Foreskin keratinocyte (primary cell): ENCODE measurements at places on chromosomes 12 and 14. TPM values are rescaled to one million over a fixed set of nuclear protein-coding genes. Genes with fewer than 3 reads are reported as not detected.

- peak; percentile 30 for DNase-seq
Measured at GRCh38 chr12:116370004-116370404, 92.5 kb upstream of the MED13L start.

The SLCO1B1 gene
- total RNA-seq: not detected in 2 replicates

The MMP17 gene
- 20.1 and 39.2 TPM in 2 replicates for total RNA-seq

DNA sequence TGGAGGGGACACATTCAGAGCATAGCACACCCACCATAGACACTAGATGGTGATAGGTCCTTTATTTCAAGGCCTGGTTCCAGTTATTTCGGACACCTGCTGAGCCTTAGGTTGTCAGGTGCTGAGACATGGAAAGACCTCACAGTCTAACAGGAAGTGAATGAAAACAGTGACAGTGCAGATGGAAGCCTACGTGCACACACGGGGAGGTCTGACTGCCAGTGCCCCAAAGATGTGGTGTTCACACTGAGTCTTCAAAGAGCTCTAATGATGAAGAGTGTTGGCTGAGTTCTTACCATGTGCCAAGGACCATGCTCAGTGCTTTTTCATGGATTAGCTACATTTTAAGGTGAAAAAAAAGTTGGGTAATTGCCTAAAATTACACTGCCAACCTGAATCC lies 46.6 kb downstream of the CKB start:
- no peak for DNase-seq

GRCh38 chr12:4858386-4858785 lies 51.3 kb upstream of the KCNA1 start:
- no peak for DNase-seq

- no peak for DNase-seq
Measured at GRCh38 chr14:83734431-83734830, 1795.5 kb upstream of the FLRT2 start.

The ZNF385A gene
- 29.8 and 31.9 TPM in 2 replicates for total RNA-seq

DNA sequence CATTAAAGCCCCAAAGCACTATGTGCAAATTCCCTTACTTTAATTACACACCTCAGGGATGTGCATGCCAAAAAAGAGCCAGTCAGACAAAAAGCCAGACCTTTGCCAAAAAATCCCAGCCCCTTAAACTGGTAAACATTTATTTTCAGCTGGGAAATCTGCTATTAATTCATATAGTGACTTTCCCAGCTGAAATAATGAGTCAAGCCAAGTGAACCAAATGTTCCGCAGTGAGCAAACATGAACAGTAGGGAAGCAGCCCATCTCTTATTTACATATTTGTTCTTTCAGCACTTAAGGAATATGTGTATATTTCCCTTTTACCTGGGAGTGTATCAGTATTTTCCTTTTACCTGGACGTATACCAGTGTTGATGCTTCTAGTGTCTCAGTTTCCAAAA lies 44.0 kb upstream of the OTX2 start:
- DNase-seq: no peak

The PLBD1 gene
- total RNA-seq: 2.0 and 3.6 TPM in 2 replicates

DNA sequence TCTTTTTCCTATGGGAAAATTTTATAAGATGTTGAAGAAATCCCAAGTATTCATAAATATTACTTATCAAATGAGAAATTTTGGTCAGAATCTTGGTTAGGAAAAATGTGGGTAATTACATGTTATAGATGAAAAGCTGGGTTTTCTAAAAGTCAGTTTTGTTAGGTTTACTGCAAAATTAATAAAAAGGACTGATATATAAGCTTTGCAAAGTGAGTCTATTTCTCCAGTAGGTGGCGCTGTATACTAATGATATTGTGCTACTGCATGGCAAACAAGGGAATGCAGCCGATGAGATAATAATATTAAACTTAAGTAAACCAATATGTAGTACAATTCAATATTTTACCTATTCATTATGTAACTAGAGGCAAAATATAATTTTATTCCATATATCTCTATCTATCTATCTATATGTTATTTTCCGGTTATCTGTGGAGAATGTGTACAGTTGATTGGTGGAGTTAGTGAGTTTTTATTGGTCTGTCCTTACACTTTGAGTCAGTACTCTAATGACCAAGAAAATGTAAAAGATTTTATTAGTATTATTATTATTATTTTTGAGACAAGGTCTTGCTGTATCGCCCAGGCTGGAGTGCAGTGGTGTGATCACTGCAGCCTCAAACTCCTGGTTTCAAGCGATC lies 32.9 kb downstream of the MIPOL1 start:
- DNase-seq: no peak

DNA sequence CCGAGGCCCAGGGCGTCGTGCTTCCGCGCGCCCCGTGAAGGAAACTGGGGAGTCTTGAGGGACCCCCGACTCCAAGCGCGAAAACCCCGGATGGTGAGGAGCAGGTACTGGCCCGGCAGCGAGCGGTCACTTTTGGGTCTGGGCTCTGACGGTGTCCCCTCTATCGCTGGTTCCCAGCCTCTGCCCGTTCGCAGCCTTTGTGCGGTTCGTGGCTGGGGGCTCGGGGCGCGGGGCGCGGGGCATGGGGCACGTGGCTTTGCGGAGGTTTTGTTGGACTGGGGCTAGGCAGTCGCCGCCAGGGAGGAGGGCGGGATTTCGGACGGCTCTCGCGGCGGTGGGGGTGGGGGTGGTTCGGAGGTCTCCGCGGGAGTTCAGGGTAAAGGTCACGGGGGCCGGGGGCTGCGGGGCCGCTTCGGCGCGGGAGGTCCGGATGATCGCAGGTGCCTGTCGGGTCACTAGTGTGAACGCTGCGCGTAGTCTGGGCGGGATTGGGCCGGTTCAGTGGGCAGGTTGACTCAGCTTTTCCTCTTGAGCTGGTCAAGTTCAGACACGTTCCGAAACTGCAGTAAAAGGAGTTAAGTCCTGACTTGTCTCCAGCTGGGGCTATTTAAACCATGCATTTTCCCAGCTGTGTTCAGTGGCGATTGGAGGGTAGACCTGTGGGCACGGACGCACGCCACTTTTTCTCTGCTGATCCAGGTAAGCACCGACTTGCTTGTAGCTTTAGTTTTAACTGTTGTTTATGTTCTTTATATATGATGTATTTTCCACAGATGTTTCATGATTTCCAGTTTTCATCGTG lies 612 bp downstream of the MDM2 start:
- DNase-seq: peak; percentile 95

GRCh38 chr12:68865399-68866164 lies 57.6 kb downstream of the MDM2 start:
- no peak for DNase-seq

The BBOF1 gene
- 2.4 TPM in 2 replicates for total RNA-seq

DNA sequence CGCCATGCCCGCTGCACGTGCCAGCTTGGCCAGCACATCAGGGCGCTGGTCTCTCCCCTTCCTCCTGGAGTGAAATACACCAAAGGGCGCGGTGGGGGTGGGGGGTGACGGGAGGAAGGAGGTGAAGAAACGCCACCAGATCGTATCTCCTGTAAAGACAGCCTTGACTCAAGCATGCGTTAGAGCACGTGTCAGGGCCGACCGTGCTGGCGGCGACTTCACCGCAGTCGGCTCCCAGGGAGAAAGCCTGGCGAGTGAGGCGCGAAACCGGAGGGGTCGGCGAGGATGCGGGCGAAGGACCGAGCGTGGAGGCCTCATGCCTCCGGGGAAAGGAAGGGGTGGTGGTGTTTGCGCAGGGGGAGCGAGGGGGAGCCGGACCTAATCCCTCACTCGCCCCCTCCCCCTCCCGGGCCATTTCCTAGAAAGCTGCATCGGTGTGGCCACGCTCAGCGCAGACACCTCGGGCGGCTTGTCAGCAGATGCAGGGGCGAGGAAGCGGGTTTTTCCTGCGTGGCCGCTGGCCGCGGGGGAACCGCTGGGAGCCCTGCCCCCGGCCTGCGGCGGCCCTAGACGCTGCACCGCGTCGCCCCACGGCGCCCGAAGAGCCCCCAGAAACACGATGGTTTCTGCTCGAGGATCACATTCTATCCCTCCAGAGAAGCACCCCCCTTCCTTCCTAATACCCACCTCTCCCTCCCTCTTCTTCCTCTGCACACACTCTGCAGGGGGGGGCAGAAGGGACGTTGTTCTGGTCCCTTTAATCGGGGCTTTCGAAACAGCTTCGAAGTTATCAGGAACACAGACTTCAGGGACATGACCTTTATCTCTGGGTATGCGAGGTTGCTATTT lies 914 bp upstream of the CCND2 start:
- peak; percentile 81 for DNase-seq

GRCh38 chr12:55847033-55847432 lies 4.3 kb upstream of the MMP19 start:
- no peak for DNase-seq

- no peak for DNase-seq
Measured at GRCh38 chr14:55111122-55111708, 17.8 kb upstream of the LGALS3 start.

The PLEKHD1 gene
- total RNA-seq: not detected in 2 replicates

The PLEKHH1 gene
- 3.5 and 3.8 TPM in 2 replicates for total RNA-seq

GRCh38 chr14:49975799-49976198 lies 82.9 kb downstream of the ARF6 start:
- no peak for DNase-seq

DNA sequence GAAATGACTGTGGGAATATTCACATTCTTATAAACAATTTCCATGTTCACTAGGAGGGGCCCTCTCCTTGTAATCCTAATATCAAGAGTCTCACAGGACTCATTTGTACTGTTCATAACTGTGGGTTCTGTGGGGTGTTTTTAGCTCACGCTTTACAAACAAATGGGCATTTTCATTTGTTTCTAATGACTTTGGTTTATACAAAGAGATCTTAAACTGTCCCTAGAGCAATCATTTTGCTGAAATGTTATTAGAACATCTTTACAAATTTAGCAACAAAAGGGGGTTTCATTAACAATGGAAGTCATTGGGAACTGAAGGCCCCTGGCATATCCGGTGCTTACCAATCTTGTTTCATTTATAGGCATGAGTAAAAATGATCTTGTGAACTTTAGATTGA lies 370.5 kb downstream of the TRHDE start:
- no peak for DNase-seq

DNA sequence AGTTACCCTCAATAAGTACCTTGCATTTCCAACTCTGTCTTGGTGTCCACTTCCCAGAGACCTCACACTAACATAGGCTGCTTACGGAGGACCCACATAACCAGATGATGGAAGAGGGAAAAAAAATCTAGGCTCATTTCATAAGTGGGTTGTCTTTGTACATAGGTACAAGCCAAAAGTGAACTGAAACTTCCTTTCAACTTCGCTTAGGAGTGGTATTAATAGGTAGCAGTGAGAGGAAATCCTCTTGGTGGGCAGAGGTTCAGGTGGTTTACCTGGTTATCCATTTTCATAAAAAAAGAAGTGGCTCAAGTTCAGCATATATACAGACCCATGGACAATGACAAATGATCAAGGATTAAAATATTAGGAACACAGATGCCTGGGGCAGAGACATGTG lies 35.8 kb upstream of the RNU6-7 start:
- no peak for DNase-seq

GRCh38 chr14:50039734-50040400 lies 76.5 kb downstream of the VCPKMT start:
- DNase-seq: peak; percentile 59

- no peak for DNase-seq
Measured at GRCh38 chr14:99007795-99008194, 264.2 kb downstream of the BCL11B start.

GRCh38 chr12:130514149-130514551 lies 176.5 kb downstream of the PIWIL1 start:
- no peak for DNase-seq

DNA sequence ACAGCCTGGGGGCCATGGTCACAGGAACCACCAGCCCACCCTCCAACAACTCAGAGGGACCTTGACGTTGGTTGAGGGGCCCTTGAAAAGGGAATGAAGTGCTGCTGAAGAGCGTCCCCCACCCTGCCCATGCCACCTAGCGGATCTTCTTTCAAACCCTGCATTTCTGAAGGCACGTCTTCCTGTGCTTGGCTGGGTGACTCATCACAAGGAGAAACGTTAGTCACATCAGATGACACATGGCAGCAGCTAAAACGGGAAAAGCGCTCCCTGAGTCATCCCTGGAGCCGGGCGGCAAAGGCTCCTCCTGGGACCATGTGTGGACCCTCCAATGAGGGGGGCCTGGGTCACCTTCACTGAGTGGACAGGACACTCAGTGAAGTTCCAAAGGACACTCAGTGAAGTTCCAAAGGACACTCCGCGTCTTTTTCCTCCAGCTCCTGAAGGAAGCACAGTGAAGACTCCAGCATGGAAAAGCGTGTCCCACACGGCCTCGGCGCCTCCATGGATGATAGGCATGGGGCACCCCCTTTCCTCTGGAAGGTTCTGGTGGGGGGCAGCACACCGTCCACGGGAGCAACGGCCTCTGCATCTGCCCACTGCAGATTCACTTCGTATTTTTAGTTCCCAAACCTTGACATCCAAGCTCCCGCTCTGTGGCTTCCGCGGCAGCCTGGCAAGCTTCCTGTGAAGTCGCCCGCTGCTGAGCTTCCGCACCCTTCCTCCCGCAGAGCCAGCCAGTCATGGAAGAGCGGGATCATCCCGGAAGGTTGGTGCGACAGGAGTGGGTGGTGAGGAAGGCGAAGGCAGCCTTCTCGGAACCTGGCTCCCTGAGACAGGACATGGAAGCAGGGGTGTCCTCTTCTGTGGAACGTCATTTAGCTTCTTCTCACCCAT lies 383.4 kb downstream of the VRK1 start:
- DNase-seq: peak; percentile 28

- DNase-seq: no peak
Measured at GRCh38 chr14:32719601-32720000, 219.1 kb upstream of the NPAS3 start.

The HEBP1 gene
- 19.6 and 20.5 TPM in 2 replicates for total RNA-seq

The ALDH1L2 gene
- total RNA-seq: 6.8 and 17.5 TPM in 2 replicates

The GLIPR1L2 gene
- total RNA-seq: 0.14 and 0.41 TPM in 2 replicates

The PKP2 gene
- total RNA-seq: 76.0 and 84.4 TPM in 2 replicates

GRCh38 chr12:66584673-66585072 lies 94.2 kb downstream of the GRIP1 start:
- peak; percentile 7 for DNase-seq

GRCh38 chr12:128813392-128813791 lies 10.4 kb downstream of the SLC15A4 start:
- no peak for DNase-seq

The CABP1 gene
- total RNA-seq: not detected in 2 replicates

DNA sequence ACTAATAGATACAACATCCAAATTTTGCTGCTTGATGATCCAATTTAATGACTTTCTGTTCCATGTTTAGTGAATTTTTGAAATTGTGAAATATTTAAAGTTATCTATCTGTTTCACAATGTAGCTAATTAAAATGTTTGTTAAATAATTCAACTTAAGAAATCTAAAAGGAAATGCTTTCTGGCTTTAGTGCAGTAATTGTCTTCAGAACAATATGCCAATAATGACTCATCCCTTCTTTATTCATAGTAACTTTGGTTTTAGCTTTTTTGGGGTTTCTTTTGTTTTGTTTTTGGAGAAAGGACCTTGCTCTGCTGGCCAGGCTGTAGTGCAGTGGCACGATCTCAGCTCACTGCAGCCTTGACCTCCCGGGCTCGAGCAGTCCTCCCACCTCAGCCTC lies 479.2 kb upstream of the RGS6 start:
- DNase-seq: no peak
